Esophagus squamous epithelium (tissue), 5 donors: ENCODE measurements at places on chromosomes 2 and 18.
A peak's percentile ranks its signal among the peaks of the same experiment; 100 is the strongest.

GRCh38 chr18:43662657-43663056 lies 385.4 kb upstream of the SYT4 start:
- DNase-seq = no peak

DNA sequence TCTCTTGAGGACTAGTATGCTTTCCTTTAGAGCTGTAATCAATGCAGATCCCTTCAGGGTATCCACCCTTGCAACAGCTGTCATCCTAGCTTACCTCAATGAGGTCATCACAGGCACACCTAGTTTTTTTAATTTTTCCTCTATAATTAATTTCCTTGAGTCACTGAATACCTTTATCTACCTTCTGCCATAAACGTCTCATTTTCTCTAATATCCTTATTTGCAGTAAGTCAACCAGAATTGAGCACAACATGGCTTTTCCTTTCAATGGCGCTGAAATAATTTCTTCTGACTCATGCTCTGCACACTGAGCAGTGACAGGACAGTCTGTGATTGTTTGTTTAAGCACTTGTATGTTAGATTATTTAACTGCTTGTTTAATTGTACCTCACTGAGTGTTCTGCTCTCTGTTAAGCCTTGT lies 49.4 kb downstream of the ETAA1 start:
- no peak for DNase-seq

DNA sequence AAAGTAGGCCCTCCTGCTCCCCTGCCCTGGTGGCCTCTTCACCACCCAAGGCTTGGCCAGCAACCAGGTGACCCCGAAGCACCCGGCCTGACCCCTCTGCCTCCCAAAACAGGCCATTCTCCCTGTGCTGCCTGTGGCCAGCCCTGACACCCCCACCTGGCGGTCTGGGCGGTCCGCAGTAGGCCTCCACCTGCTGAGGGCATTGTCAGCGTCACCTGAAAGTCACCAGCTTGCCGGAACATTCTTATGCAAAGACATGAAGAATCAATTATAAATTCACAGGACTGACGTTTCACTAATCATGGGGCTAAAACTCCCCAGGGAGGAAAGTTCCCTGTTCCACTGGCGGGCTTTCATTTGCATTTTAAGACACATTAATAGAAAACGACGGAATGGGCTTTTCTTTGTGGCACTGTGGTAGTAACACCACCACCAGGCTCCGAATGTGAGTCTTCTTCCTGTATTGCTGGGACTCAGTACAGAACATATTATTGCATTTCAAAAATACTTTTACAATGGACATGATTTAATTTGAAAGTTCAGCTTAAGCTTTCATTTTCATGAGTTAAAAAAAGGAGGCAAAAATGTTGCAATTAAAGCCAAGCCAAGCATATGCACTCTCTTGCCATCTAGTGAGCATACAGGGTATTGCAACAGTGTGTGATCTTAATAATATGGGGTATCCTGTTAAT lies 57.4 kb downstream of the ADI1 start:
- DNase-seq = no peak

DNA sequence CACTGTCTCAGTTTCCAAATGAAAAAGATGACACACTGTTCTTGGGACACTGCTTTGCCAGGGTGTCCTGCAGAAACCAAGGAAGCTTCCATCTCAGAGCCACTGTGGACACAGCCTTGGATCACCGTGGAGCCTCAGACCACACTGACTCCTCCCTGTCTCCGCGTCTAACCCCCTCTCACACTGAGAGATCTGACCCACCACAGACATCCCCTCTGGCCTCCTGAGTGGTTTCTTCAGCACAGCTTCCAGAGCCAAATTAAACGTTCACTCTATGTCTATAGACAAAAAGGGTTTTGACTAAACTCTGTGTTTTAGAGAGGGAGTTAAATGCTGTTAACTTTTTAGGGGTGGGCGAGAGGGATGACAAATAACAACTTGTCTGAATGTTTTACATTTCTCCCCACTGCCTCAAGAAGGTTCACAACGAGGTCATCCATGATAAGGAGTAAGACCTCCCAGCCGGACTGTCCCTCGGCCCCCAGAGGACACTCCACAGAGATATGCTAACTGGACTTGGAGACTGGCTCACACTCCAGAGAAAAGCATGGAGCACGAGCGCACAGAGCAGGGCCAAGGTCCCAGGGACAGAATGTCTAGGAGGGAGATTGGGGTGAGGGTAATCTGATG lies 113.4 kb upstream of the PKDCC start:
- no peak for DNase-seq

DNA sequence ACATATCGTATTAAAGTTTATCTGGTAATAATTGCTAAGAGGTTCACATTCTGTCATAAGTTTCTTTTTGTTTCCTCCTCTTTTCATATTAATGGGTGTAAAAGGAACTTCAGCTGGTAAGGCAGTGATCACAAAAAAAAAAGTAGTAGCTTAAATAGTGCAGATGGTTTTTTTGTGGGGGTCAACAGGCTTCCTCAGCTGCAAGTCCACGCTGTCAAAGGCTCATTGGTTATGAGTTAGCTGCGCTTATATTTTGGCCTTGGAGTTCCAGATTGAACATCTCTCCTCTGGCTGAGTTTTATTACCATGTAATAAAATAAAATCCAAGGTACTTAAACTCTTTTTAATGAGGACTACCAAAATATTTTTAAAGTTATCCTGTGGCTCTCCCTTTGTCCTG lies 277.0 kb upstream of the ZEB2 start:
- no peak for DNase-seq

DNA sequence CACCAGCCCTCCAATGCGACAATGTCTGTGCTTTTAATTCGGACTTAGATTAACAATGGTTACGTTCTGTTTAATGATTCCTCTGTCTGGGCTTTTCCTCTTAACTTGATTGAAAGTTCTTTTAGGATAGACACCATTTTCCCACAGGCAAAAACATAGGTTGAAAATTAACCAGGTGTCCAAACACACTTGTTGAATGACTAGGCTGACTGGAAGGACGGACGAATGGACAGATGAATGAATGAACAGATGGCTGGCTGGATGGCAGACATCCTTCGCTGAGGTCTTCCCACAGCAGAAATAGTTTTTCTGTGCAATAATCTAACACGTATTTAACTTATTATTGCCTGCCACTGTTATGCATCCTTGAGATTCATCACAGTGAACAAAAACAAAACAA lies 298.8 kb downstream of the SRBD1 start:
- no peak for DNase-seq

DNA sequence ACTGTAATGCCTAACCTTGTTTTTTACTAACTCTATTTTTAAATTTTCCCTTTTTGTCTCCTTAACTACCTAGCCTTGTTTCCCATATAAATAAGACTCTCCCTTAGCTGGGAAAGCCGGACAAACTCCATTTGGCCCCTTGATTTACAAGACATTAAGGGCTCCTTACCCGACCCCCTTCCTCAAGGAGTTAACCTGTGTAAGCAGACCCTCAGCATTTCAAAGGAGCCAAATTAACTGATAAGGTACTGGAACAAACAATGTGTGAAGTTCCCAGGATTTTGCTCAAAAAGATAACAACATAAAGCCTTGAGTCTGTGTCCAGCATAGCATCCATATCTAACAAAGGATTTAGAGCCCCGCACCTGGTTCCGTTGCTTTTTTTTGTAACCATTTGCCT lies 59.6 kb upstream of the C2orf15 start:
- DNase-seq = no peak

- no peak for DNase-seq
Measured at GRCh38 chr2:1816414-1816911, 72.1 kb upstream of the PXDN start.

DNA sequence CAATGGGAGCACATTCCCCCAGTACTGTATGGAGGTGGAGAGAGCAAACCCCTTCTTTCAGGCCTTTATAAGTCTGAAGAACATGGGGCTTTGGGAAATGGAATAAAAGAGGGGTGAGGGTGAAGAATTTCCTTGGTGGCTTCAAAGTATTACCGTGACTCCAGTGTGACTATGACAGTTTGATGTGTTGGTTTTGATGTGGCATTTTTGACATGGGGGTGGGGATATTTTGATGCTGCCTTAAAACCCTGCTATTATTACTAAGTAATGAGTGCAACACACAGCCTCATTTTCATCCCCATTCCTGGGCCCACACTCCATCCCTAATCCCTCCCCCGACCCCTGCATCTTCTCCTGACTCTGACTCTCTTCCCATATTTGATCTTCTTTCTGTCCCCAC lies 23.6 kb downstream of the QPCT start:
- no peak for DNase-seq

- no peak for DNase-seq
Measured at GRCh38 chr2:213229814-213230213, 54.5 kb upstream of the SPAG16 start.

- no peak for DNase-seq
Measured at GRCh38 chr2:241137276-241138190, 11.7 kb downstream of the PASK start.

DNA sequence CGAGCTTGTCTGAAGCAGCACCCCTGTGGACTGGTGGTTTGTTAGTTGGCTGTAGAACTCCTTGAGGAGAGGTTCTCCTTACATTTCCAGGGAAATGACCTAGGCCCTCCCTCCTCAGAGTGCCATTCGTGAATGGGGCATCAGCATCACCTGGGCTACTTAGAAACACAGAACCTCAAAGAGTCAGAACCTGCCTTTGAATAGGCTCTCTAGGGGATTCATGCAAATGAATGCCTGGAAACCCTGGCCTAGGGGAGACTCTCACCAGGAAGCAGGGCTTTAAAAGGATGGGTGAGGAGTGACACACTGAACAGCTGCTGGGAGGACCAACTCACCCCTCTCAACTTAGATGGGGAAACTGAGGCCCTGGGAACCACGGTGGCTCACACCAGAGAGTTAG lies 2.1 kb upstream of the MOCOS start:
- no peak for DNase-seq

- DNase-seq = no peak
Measured at GRCh38 chr2:217773539-217773938, 229.3 kb downstream of the TNS1 start.

DNA sequence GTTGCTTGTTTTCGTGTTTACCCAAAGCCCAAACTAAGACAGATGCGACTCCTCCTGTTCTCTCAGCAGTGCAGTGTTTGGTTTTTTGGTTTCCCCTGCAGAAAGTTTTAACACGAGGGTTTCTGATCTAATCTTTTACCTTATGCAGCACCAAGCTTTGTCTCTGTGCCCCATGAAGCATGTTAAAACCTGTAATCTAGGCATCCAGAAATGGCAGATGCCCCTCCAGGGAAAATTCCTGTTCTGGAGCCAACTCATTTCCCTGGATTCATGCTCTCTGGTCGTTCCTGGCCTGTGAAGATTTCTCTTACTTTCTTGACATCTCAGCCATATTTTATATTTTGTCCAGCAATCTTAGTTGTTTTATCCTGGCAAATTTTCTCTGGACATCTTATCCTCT lies 91.5 kb downstream of the LTBP1 start:
- DNase-seq = no peak

- DNase-seq = peak; percentile 17
Measured at GRCh38 chr2:61537277-61537949, 743 bp downstream of the XPO1 start.

- DNase-seq = no peak
Measured at GRCh38 chr2:149169656-149170055, 131.2 kb downstream of the LYPD6B start.

GRCh38 chr2:36360063-36360462 lies 4.5 kb downstream of the CRIM1 start:
- no peak for DNase-seq

GRCh38 chr2:7878786-7879482 lies 802.9 kb upstream of the ID2 start:
- no peak for DNase-seq

DNA sequence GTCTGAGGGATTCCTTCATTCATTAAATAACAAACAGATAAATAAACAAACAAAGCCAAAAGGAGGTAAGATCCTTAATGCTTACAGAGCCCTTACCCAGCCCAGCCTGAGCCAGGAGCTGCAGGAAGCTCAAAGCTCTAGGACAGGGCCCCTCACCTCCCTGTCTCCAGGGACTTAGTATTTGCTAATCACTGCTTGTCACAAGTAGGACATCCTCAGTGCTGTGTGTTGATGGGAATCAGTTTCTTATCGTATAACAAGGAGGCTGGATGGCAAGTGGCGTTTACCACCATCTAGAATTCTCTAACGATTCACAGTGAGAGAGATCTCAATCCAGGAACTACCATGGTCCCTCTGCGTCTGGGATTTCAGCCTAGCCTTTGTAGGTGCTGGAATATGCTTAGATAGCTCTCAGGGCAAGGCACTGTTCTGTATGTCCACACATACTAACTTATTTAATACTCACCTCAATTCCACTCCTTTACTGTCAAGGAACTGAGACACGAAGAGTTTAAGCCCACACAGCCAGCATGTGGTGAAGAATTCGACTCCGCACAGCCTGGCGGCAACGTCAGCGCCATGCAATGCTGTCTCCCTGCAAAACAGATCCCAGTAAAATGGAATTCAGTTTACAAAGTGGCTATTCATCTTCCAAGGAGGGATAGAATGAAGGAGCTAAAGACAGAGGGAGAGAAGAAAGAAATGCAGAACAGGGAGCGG lies 164.8 kb downstream of the MYCN start:
- no peak for DNase-seq

DNA sequence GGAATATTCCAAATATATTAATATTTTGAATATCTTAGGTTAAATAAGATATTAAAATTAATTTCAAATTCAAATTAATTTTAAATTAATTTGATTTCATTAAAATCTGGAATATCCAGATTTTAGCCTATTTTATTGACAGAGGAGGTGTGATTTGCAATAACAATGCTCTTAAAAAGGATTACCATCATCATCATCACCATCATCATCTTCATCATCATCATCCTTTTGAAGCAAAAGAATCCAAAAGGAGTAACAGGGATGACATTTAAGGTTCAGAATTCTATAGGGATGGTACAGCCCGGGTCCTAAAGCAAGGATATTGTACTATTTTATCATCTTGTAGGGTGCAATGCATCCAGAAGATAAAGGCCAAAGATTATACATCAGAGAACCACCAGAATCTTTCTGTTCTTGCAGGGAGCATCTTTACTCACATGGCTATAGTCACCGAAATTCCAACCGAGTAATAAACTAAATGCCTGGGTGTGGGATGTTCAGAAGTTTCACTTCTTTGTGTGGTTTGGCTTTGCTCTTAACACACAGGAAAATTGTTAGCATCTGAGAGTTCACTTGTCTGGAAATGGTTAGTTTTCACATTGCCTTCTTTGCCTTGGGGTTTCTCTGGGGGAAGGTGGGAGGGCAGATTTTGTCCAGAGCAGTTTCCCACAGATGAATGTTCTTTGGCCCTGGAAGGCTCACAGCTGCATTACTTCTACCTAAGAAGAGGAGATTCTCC lies 99.1 kb upstream of the ITGA6 start:
- no peak for DNase-seq

DNA sequence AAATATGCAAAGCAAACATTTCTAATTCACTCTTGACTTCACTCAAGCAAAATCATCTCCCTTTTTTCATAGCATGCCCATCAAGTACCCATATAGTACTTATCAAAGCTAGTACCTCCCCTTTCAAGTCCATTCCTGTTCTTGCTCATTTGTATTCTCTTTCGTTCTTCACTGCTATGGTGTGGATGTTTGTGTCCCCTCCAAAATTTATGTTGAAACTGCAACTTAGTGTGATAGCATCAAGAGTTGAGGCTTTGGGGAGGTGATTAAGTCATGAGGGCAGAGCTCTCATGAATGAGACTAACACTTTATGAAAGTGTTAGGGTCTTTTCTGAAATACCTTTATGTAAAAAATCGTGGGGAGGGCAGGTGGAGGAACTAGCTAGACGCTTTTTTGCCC lies 52.9 kb downstream of the RNU4ATAC start:
- DNase-seq = no peak
